Nephron progenitor cell (in vitro differentiated cells): ENCODE measurements at places on chromosomes 4 and X.
A peak's percentile ranks its signal among the peaks of the same experiment; 100 is the strongest.

GRCh38 chr4:179095585-179096221 is 1653.5 kb upstream of the AGA start:
- DNase-seq: peak; percentile 75
- H3K27me3 ChIP-seq: no peaks in the 10 kb centered on the region
- H3K4me3 ChIP-seq: no peak overlapping the region

GRCh38 chr4:61041527-61041926 is 158.6 kb upstream of the ADGRL3 start:
- H3K36me3 ChIP-seq: no peaks in the 10 kb centered on the region
- no peaks in the 10 kb centered on the region for H3K27me3 ChIP-seq
- H3K4me1 ChIP-seq: peaks cover 6% of the 10 kb centered on the region

DNA sequence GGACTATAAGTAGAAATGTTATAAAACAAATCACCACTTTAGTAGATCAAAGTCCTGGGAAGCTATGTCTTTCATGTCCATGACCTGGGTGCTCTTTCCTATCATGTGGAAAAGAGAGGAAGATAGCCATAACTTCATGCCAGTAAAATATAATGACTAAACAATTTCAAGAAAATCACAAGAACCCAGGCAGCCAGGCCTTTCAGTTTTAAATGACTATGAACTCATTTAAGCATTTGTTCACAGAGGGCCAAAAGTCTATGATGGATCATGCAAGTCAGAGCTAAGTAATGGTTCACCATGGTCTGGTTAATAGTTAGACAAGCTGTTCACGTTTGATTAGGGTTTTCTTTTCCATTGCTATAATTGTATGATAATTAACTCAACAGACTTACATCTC is 155.8 kb downstream of the PPARGC1A start:
- H3K27ac ChIP-seq: no peak overlapping the region
- H3K4me1 ChIP-seq: no peaks in the 10 kb centered on the region
- no peak for DNase-seq
- H3K27me3 ChIP-seq: peaks cover 7% of the 10 kb centered on the region

DNA sequence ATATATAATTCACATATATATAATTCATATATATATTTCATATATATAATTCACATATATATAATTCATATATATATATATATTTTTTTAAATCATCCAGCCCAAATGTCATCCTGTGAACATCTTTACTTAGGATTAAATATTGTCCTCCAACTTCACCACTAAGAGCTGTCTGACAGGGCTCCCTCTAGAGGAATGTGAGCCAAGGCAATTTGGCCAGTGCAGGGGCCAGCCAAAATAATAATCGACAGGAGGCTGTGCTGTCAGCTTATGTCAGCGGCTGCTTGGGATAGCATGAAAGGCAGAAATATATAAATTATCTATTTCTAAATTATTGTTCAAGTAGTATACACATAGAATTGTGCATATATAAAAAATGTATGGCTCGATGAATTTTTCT is 29.5 kb downstream of the EGFL6 start:
- no peak overlapping the region for H3K27ac ChIP-seq
- no peak overlapping the region for H3K4me3 ChIP-seq
- H3K4me1 ChIP-seq: peaks cover 9% of the 10 kb centered on the region
- no peaks in the 10 kb centered on the region for H3K36me3 ChIP-seq
- no peak for DNase-seq
- H3K27me3 ChIP-seq: no peaks in the 10 kb centered on the region

- no peaks in the 10 kb centered on the region for H3K4me1 ChIP-seq
- no peaks in the 10 kb centered on the region for H3K27me3 ChIP-seq
- no peak for DNase-seq
- no peak overlapping the region for H3K4me3 ChIP-seq
These were observed 36.2 kb upstream of the TASL start for GRCh38 chrX:30613721-30614120.

- H3K4me3 ChIP-seq: no peak overlapping the region
- H3K36me3 ChIP-seq: no peaks in the 10 kb centered on the region
- H3K27ac ChIP-seq: no peak overlapping the region
- H3K4me1 ChIP-seq: no peaks in the 10 kb centered on the region
- no peak for DNase-seq
These were observed 158.2 kb downstream of the PLS3 start for GRCh38 chrX:115719171-115719570.
